ENCODE measurements at places on chromosomes 2 and 18.

DNA sequence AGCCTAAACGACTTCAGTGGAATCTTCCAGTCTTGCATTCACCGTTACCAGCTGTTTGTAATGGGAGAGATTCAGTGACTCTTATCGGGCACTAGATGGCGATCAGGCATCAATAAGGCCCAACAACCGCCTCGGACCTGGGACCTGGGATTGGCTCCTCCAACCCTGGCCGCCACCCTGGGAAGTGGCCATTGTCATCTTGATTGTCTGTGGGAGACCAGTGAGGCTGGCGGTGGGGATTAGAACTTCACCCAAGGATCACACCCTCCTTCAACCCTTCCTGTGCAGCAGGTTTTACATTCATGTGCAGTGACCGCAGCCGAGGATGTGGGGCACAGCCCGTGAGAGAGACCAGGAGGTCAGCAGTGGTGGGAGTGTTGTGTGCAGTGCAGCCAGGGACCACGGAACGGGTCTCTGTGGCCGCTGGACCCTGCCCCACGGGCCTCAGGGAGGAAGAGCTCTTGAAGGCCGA lies 85.3 kb downstream of the SPP2 start:
- peak; percentile 15 for DNase-seq

- DNase-seq: no peak
These were observed 93.3 kb downstream of the PRELID3A start for GRCh38 chr18:12500986-12501385.

DNA sequence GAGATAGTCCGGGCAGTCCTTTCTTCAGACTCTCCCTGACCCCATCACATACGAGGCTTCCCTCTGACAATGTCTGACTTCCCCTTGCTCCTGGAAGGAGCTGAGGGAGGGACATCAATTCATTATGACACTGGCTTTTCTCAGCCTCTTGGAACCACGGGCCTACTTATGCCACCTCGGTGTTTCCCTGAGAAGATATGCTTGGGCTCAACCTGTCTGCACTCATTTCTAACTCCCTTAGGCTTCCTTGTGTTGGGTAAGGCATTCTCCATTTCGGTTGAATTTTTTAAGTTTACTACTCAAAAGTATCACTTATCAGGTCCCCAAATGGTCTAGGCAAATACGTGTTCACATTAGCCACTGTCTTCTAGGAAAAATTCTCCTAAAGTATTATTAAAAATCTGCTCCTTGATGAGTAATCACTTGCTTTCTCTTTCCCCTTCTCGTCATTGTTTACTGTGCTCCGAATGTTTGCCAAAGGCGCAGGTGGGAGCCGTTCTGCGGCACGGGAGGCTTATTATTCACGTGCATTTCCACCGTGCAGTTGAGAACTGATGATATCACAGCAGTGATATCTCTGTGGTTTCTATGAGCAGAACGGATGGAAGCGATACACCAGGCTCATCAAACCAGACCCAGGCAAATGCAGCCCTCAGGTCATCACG lies 33.1 kb downstream of the ARL4C start:
- DNase-seq: peak; percentile 62

- DNase-seq: no peak
These were observed 15.8 kb downstream of the NYAP2 start for GRCh38 chr2:225415341-225415740.

DNA sequence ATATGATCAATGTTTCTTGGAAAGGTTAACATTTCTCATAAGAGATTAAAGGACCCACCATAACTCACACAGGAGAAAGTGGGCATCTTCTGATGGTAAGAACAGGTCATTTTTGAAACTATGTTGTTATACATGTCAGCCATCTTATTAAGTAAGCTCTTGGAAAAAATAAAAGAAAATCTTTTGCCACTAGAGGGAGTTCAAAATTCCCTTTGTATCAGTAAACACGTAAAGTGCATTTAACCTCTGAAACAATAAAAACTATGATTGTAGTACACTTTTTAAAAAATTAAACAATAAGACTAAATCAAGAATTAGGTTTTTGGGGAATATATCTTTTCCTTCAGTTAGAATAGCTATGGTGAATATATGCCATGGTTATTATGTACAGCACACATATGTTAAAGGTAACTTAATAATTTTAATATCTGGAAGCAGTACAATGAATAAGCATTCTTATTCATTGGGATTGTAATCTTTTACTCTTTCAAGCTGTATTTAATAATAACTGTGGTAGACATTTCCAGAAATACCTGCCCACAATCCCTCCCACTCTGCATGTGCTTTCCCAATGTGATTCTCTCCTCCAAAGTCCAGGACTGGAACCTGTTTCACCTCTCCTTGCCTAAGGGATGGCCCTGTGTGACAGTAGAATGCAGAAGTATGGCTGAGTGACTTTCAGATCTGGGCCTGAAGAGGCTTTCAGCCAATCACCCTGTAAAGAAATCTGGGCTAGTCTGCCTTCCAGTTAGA lies 64.2 kb downstream of the RBMS1 start:
- DNase-seq: no peak

DNA sequence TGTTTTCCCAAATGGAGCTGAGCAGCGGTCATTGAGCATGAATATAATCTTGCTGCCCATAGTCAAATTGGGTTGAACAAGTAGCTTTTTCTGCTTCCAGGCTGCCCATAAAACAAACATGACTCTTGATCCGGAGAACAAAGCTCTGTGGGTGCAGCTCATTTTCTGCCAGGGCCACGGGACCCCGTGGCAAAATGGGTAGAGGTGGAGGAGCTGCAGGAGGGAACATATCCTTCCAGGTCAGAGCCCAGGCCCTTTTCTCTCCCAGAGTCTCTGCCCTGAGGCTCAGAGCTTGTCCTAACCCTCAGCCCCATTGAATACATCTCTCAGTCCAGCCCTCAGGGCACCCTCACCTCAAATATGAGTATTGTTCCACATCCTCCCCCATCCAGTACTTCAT lies 151.6 kb upstream of the TWIST2 start:
- no peak for DNase-seq

DNA sequence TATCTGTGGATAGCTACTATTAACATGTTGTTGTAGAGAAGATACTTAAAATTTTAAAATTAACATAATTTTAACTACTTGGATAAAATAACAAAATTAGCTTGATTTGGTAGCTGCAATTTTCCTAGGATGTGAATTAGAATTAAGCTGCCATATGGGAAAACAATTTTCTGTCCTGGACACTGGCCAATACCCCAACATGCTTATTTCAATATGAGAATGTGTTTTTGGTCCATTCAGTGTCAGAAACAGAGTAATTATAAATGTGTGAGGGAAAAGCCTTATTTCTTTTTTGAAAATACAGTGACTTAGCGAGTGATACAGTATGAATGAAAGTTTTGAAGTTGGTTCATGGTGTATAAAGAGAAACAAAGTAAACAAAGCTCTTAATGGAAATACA lies 948.3 kb upstream of the GYPC start:
- no peak for DNase-seq

- no peak for DNase-seq
These were observed 20.2 kb downstream of the CRACDL start for GRCh38 chr2:98915751-98916358.

- DNase-seq: no peak
These were observed 44.3 kb upstream of the ZDBF2 start for GRCh38 chr2:206230060-206230762.

DNA sequence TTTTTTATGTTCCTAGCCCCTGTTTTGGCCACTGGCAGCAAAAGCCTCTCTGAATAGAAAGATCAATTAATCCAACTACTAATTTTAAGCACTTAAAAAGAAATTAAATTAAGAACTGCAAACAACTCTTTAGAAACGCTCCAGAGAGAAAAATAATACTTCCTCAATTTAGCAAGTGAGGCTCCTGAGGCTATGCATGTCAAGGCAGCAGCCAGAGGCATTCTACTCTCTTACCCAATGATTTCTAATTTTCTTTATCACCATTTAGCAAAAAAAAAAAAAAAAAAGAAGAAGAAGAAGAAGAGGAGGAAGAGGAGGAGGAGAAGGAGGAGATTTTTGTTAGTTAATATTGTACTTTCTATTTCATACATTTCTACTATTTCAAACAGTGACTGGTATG lies 68.5 kb downstream of the TMEM237 start:
- DNase-seq: no peak

DNA sequence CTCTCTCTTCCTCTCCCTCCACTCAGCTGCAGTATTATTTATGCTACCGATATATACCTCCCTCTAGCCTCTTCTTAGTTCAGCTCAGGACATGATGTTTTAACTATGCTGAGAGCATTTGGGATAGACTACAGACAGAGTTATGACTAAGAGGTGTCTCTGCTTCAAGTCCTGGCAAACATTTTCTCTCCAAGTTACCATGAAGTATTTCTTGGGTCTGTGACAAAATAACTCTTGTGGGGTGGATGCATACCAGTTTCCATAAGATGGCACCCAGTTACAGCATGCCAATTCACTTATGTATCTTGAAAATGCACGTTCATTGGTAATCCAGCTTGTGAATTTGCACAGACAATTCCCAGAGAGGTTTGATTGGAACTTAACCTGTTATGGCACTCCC lies 737.6 kb downstream of the SLC4A3 start:
- no peak for DNase-seq

GRCh38 chr2:71640489-71640888 lies 187.1 kb downstream of the DYSF start:
- no peak for DNase-seq

DNA sequence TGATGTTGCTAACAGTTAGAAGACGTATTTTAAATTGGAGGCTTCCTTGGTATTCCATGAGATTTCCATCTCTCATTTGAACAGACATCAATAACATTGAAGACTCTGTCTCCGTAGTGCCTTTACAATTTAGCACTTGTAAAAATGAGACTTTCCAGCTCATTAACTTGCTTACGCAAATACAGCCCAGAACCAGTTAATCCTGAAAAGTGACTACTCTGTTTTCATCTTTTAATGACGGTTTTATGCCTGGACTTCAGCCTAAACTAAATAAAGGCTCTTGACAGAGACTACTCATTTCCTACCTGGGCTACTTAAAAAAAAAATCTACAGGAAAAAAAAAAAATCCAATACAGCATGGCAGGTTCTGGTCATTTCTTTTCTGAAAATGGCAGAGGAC lies 148.6 kb downstream of the LRATD1 start:
- DNase-seq: no peak

GRCh38 chr18:731185-731584 lies 18.8 kb upstream of the ENOSF1 start:
- no peak for DNase-seq

DNA sequence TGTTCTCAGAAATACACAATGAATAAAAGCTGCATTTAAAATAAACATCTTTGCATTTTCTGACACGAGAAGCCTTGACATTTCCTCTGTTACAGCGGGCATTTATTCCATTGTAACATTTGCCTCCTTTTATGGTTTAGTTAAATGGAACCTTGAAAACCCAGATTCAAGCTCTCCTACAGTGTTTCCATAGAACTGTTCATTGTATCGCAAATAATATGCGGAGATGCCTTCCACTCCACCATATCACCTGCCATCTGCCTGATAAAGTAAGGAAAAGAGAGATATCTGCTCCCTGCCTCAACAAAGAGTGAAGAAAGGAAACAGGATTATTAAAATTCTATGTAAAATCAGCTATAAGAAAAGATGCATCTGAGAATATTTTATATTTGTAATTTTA lies 69.8 kb downstream of the CDH19 start:
- DNase-seq: no peak

DNA sequence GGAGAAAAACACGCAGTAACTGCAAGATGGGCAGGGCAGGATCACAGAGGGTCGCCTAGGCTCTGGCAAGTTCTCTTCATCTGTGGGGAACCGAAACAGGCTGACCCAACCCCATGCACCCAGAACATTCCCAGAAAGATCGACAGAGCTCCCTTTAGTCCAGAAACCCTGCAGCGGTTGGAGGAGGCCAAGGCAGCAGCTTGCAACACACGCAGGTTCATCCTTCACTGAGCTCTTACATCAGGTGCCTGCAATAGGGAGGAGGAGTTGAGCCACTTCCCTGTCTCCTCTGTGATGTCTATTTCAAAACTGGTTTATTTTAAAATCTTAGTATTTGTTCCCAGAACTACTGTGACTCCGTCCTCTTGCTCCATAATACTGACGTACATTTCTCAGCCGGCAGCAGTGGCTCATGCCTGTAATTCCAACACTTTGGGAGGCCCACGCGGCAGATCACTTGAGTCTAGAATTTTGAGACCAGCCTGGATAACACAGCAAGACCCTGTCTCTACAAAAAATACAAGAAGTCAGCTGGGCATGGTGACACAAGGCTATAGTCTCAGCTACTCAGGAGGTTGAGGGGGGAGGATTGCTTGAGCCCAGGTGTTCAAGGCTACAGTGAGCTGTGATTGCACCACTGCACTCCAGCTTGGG lies 11.5 kb upstream of the SLC11A1 start:
- no peak for DNase-seq

DNA sequence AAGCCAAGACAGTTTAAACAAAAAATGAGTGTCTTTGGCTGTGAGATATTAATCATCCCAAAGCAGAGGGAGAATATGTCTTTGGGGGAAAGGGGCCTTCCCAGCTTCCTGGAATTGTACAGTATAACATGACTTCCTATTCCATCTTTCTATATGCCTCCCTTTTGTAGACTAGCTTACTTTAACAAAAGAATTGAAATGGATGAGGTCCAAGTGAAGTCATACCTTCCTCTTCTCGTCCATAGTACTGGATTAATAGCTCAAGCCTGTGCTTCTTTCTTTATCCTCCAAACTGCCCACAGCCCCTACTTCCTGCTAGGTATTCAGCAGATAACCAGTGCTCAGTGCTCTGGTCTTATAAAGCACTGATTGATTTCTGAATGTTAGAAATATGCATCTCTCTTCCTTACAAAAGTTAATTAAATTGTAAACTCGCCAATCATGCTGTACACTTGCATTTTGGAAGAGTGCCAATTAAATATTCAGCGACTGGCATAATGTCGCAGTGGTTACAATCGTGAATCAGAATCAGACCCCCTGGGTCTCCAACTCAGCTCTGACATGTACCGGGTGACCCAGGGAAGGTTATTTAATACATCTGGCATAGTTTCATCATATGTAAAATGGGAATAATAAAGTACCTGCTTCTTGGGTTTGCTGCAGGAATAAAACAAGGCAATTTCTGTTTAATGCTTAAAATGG lies 325.1 kb downstream of the RND3 start:
- no peak for DNase-seq

DNA sequence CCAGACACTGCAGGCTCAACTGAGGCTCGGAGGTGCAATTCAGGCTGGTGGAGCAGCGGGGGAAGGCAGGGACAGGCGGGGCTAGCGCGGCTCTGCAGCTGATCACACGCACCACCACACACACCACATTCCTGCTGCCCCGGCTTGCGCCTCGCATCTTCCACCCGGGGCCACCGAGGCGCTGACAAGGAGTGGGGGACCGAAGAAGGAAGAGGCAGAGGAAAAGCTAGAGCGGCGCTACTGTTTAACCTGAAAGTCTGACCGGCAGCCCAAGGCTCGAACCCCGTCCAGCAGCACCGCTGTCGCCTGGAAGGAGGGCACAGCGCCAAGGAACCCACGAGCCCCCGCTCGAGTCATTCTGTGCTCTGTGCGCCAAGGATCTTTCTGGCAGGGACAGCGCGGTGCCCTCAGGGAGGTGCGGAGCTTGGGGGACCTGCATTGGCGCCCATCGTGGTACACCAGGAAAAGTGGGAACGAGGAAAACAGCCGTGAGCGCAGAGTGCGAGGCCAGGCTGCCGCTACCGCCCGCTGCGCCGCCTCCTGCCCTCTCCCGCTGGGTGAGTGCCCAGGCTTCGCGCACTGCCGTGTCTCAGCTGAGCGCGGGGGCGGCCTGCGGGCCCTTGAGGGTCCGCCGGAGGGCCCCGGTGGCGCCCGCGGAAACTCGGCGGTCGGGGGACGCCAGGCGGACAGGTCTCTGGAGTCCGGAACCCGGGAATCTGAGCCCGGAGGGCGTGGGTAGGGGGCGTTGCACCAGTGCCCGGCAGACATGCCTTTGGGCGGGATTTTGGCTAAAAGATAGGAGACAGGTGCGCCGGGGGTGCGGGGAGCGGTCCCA lies 860 bp upstream of the KCNJ3 start:
- no peak for DNase-seq

- DNase-seq: no peak
These were observed 802.3 kb upstream of the GYPC start for GRCh38 chr2:125853626-125854025.
